ENCODE measurements at places on chromosomes 4 and X.
A peak's percentile ranks its signal among the peaks of the same experiment; 100 is the strongest.

- no peak for DNase-seq
Observed at GRCh38 chrX:45515262-45516215, 314.9 kb upstream of the DIPK2B start.

GRCh38 chr4:56757821-56758411 is 63.6 kb downstream of the SPINK2 start:
- DNase-seq = no peak

DNA sequence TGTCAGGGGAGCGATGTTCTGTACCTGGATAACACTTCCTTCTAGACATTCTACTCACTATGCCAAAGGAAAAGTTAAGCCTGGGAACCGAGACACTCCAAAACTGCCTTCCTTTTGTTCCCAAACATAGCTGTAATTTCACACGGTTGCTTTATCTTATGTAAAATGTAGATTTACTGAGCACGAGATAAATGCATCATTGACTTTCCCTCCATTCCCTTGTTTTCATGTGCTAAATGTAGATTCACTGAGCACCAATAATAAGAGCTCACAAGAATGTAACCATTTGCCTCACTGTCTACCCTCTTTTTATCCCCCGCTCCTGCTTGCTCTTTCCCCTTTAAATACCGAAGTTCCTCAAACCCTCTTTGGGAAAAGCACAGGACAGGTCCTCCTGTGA is 10.7 kb upstream of the PPEF2 start:
- DNase-seq = no peak

DNA sequence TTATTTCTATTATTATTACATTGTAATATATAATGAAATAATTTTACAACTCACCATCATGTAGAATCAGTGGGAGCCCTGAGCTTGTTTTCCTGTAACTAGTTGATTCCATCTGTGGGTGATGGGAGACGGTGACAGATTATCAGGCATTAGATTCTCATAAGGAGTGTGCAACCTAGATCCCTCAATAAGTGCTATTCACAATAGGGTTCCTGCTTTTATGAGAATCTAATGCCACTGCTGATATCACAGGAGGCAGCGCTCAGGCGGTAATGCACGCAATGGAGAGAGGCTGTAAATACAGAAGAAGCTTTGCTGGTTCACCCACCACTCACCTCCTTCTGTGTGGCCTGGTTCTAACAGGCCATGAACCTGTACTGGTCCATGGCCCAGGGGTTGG is 178.6 kb downstream of the ACTRT1 start:
- DNase-seq = no peak

DNA sequence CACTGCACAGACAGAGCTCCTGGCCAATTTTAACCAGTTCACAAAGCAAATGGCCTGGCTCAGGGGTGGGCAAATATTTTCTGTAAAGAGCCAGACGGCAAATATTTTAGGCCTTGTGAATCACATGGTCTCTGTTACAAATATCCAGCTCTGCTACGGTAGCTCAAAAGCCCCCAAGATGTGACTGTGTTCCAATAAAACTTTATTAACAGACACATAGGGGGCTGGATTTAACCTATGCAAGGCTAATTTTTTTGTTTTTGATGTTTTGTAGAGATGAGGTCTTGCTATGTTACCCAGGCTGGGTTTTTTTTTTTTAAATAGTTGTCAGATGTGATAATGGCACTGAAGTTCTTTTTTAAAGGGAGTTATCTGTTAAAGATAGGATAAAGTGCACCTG is 65.4 kb downstream of the PRKX start:
- DNase-seq = no peak

DNA sequence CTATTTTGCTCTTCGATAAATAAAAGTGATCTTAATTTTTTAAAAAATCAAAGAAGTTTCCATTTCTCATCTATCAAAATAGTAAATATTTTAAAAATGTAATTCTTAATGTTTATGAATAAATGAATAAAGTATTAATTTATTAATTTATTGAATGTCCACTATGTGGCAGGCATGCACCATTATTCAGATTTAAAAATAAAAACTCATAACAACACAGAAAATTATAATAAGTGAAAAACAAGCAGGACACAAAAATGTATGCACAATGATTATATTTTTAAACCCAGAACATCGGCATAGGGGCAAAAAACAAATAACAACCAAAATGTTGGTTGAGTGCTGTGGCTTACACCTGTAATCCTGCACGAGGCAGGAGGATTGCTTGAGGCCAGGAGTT is 5.3 kb upstream of the PYURF start:
- DNase-seq = no peak

DNA sequence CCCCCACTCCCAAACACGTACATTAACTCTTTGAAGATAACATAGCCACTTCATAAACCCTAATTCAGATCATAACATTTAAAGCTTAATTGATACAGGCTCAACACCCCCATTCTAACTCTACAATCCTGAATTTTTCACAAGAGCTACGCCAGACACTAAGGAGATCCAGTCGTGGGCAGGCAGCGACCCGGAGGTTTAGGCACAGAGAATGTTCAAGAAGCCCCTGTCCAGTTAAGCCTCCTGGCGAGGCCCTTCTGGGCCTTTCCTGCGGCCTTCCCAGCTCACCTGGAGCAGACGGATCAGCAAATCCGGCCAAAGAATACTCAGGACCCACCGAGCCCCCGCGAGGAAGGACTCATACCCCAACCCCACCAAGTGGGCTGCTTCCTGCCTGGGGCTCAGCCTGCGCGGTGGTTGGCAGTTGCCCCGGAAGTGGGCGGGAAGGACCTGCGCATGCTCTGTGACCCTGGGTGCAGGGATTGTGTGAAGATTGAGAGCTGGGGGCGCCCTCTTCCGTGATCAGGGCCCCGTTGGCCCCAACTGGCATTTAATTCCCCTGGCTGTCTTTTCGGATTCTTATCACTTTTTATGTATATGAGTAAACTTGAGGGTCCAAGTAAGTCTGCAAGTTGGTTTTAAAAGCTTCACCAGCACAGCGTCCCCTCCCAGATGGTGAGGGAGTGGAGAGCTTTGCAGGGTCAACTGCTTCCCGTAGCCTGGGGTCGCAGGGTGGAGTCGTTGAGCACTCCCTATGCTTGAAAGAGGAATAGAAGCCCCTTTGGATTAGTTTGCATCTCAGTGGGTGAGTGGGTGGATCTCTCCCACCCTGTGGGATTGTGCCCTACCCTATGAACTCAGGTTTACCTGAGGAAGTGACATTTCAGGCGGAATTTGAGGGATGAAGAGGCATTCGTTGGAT is at the start of gene TRIM61:
TSS of gene TRIM61 (minus strand) at position 415 of the 922 bp plus-strand sequence. CDS start 7,655 bp downstream, outside the sequence.
- DNase-seq = no peak

GRCh38 chrX:10813761-10814160 is 193.4 kb upstream of the MID1 start:
- no peak for DNase-seq

- DNase-seq = no peak
Observed at GRCh38 chr4:120158841-120159463, 92.3 kb upstream of the MAD2L1 start.

DNA sequence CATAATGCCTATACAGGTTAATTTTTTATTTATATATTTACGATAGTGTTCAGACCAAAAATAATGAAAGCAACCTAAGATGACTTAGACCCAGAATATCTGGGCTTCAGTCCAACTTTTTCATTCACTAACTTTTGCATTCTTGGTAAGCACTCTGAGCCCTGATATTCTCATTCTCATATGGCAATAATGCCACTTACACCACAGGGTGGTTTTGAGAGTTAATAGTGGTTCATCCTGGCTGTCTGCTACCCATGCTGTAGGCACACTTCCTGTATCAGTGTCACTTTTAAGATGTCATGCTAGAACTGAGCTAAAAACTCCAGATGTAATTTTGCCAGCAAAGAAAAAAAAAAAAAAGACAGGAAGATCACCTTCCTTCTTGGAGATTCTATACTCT is 508.7 kb upstream of the FMR1 start:
- DNase-seq = no peak

DNA sequence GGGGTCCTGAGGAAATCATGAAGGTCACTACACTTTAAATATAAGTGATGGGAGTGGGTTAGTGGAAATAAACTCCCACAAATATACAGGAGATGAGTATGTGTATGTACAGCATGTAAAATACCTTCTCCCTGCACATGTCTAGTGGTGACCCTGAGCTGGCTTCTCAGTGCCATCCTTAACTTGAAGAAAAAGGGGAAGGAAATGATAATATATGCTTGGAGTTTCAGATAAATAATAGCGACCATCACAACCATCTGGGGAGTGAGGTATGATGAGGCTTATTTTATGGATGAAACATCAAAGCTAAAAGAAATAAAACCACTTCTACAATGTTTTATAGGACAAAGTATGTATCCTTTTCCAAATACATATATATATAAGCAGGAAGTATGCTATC is 41.0 kb upstream of the SORBS2 start:
- no peak for DNase-seq

GRCh38 chrX:21487832-21488231 is 113.6 kb downstream of the CNKSR2 start:
- DNase-seq = peak; percentile 1

- DNase-seq = no peak
Observed at GRCh38 chr4:11843340-11843739, 414.6 kb upstream of the HS3ST1 start.

- no peak for DNase-seq
Observed at GRCh38 chrX:96403446-96403845, 281.2 kb upstream of the DIAPH2 start.

GRCh38 chrX:72685018-72685417 is 29.1 kb downstream of the PHKA1 start:
- no peak for DNase-seq

DNA sequence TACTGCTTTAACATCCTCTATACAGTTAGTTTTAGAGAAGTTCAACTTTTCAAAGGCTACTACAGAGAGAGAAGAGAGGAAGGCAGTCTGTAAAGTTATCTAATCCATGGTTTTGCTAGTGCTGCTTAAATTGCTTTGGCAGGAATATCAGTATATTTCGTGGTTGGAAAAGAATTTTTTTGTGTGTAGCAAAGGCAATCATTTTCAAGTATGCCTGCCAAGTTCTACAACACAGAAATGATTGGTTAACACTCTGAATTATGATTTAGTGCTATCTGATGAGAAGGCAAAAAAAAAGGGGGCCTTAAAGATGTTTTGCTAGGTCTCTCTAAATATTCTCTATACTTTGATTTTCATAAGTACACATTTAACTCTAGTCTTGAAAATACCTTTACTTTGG is 133.1 kb downstream of the JADE1 start:
- DNase-seq = no peak

GRCh38 chrX:126695375-126695896 is 124.1 kb upstream of the PRR32 start:
- DNase-seq = no peak

GRCh38 chr4:43993196-43993902 is 455.3 kb downstream of the KCTD8 start:
- no peak for DNase-seq

DNA sequence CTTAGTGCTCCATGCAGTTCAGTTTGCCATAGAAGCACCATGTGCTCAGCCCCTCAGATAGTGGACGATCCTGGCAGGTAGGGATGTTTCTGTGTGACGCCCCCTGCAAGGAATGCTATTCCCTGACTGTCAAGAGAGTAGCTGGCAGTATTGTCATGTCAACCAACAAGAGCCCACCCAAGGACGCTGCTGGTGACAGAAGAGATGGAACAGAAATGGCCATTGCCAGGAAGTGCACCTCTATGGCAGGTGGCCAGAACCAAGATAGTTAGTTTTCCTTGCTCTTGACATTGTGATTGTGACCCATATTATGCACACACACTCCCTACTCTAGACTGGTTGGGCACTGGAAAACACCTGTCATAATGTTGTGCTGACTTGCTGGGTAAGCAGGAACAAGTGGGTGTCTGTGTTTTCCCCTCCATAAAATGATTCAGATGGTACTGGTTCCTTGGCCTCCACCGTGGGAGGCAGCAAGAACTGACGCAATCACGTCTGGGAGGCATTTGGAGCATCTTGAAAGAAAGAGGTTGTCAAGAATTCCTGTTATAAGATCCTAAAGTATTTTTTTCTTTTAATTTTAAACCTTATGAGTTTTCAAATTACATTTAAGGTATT is 507.9 kb downstream of the MID1IP1 start:
- DNase-seq = no peak

- peak; percentile 66 for DNase-seq
Observed at GRCh38 chr4:81621490-81621889, 149.8 kb upstream of the RASGEF1B start.

DNA sequence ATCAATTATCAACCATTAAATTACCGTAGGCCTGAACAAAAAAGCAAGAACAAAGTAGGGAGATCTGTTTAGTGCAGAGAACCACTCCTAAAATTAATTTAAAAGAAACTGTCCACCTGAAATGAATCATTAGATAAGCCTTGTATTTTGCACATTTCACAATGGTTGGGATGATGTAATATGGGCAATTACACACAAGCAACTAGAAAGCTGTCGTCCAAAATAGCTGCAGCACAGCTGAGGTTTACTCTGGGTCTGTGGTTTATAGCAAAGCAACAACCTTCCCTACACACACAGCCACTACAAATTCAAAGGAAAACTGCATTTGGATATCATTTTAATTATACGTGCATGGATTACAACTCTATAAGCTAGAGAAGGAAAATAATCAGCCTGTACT is 28.5 kb downstream of the PCDH19 start:
- DNase-seq = no peak

DNA sequence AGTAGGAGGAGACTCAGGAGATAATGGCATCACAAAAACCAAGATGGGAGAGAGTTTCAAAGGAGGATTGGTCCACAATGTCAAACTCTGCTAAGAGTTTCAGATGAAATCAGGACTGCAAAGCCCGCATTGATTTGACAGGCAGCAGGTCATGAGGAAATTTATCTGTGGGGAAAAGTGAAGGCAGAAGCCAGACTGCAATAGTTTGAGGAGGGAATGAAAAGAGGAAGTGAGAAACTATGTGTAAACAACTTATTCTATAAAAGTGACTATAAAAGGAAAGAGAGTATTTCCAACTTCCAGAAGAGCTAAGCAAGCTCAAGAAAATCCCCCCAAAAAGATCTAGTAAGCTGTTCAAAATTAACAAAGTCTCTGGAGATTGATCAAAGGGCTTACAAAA is 66.3 kb upstream of the DGKK start:
- DNase-seq = no peak

DNA sequence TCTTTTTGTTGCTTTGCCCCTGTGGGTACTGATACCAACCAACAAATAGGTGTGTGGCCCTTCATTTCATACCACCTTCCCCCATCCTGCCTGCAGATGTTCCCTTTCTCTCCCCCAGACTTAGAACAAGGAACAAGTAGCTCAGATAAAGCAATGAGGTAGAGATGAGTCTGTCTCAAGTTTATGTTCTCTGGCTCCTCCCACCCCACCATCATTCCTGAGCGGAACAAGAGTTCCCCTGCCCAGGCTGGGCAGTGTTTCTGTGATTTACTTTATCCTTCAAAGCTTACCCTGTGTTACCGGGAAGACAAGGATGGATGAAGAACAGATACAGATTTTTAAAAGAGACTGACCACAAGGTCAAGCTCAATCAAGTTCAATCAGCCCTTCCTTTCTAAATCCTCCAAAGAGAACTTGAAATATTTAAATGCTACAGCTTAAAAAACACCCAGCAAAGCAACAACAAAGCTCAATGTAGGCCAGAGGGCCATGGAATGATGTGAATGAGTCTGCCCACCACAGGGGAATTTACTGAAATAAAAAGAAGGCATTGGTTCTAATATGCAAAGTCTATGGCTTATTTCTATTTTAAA is 80.1 kb upstream of the UCP1 start:
- DNase-seq = no peak

- DNase-seq = peak; percentile 32
Observed at GRCh38 chrX:41491267-41492004, 44.3 kb downstream of the NYX start.

- DNase-seq = no peak
Observed at GRCh38 chrX:5086388-5086787, 1142.3 kb downstream of the NLGN4X start.

- DNase-seq = no peak
Observed at GRCh38 chr4:123580981-123581664, 184.5 kb downstream of the SPRY1 start.

- no peak for DNase-seq
Observed at GRCh38 chr4:143046906-143047305, 137.8 kb upstream of the USP38 start.

Data from DMS79 treated with DMSO at 0.1 percent for 48 hours (cell line).